Central memory CD8-positive, alpha-beta T cell (primary cell): ENCODE measurements at places on chromosomes 6 and 20.
A peak's percentile ranks its signal among the peaks of the same experiment; 100 is the strongest.

DNA sequence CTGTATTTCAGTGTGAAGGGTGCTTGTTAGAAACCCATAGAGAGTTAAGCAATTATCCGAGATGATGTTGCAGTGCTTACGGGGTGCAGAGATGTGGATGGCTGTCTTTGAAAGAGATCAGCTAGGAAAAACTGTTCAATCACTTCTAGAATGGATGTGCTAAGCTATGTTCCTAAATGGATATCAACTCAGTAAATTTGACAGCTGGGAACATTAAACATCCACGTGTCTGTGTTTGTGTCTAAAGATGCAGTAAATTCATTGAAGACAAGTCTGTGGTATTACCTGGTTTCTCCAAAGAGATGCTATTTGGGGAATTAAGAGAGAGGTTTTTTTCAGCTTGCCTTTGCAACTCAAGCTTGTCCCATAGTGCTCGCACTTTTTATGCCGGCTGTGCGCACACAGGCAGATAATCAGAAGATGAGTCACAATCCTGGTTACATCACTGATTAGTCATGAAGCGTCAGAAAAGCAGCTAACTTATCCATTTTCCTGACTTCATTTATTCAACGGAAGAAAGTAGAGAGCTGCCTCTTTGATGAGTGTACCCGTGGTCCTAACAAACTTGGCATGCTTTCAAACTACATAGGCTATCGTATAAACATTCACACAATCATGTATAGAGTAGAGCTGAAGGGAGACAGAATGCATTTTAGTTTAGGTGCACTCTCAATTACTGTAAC lies 691.7 kb upstream of the SLC35B3 start:
- no peak for DNase-seq

DNA sequence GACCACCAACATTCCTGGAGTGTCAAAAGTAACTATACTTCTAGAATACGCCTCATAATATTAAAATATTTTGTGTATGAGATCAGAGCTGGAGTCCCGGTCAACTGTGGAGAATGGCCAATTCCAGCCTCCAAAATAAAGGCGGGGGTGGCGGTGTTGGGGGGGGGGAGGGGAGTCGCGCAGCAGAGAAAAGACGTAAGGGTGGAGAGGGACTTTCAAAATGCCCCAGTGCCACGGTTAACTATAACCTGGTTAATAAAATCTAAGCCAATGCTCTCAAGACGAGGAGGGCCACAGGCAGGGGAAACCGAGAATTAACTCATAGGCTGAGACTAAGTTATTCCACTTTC lies 1.3 kb downstream of the NUP153 start:
- no peak for DNase-seq

DNA sequence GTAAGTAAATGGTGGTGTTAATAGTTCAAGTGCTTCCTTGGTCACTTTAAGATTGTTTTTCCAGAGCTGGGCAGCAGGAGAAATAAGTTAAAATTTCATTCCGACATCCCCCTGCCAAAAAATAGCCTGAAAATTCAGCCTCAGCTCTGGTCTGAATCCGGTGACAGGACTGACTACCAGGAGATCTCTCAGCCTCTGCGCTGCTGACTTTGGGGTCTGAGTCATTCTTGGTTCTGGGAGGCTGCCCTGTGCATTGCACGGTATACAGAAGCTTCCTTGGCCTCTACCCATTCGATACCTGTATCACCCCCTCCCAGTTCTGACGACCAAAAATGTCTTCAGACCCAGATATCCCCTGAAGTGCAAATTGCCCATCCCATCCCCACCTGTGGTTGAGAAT lies 36.3 kb upstream of the TFAP2C start:
- no peak for DNase-seq

DNA sequence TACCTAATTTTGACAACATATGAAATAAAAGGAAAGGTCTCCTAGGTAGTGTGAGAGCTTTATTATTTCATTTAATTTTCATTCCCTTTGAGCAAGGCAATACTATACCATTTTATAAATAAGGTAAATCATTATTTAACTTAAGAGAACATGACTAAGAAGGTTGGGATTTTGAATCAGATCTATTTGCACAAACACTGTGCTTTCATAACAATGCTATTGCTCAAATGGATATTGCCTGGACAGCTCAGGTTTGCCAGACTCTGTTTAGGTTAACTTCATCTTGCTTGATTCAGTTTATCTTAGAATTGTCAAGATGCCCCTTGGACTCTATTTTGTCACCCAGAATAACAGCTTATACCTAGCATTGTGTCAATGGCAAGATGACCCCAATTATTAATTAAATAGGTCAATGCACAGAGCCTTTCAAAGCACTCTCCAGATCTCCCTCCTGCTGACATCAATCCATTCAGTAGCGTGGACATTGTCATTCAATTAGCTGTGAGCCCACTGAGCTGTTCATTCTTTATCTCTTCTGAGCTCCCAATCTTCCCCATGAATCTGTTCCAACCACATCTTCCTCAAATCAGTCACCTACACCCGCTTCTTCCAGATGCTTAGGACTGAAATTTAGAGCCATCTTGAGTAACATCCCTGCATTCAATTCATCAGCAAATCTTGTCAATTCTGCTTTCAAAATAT lies 42.1 kb upstream of the TMEM30A start:
- DNase-seq, result no peak

GRCh38 chr6:168292826-168293225 lies 26.8 kb downstream of the DACT2 start:
- DNase-seq, result no peak

DNA sequence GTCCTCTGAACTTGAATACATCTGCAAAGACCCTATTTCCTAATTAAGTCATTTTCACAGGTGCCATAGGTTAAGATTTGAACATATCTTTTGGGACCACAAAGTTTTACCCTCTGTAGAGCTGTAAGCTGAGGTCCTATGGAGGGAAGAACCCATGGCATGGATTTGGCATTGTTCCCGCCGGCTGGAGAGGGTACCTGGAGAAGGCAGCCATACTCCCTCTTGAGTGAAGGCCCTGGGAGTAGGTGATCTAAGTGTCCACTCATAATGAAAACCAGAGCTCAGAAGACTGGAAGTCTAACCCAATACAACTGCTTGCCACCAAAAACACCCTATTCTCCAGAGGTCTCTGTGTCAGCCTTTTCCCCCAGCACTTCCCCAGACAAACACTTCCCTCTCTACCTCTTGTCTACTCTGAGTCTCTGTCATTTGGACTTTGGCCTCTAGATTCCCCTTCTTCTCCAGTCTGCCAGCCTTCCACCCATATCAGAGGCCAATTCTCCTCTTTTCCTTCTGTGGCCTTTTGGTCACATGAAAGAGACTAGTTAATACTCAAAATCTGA lies 363.9 kb downstream of the MAFB start:
- no peak for DNase-seq

GRCh38 chr6:114119056-114119455 lies 148.1 kb upstream of the HDAC2 start:
- DNase-seq, result no peak

- peak; percentile 39 for DNase-seq
Observed at GRCh38 chr6:5851261-5851757, 155.4 kb downstream of the NRN1 start.

- no peak for DNase-seq
Observed at GRCh38 chr6:91317247-91317835, 730.5 kb upstream of the MAP3K7 start.

DNA sequence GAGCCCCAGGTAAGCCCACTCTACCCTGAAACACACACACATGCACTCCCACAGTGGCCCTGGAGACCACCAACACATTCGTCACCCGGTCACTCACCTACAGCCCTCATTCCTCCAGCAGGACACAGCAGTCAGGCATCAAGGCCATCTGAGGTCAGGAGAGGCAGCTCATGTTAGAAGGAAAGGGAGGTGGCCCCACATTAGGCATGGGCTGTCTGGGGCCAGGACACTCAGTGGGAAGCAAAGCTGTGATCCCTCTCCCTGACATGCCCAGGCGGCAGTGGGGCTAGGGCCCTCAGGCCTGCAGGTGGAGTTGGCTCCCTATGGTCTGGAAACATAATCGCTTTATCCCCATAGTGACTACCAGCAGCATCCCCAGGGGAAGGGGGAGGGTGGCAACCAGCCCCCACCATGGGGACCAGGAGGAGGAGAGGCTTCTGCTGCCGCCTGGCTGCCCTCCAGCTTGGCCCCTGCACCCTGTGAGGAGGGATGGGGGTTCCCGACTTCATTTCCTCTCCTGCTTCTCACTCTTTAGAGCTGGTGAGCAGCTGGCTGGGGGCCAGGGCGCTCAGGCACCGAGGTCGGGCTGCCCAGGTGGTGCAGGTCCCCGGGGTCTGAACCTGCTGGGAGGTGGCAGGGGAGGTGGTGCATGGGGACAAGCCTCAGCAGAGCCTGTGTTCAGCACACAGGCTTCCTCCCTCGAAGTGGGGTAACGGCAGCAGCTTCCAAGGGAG lies 76.6 kb upstream of the CST7 start:
- no peak for DNase-seq

DNA sequence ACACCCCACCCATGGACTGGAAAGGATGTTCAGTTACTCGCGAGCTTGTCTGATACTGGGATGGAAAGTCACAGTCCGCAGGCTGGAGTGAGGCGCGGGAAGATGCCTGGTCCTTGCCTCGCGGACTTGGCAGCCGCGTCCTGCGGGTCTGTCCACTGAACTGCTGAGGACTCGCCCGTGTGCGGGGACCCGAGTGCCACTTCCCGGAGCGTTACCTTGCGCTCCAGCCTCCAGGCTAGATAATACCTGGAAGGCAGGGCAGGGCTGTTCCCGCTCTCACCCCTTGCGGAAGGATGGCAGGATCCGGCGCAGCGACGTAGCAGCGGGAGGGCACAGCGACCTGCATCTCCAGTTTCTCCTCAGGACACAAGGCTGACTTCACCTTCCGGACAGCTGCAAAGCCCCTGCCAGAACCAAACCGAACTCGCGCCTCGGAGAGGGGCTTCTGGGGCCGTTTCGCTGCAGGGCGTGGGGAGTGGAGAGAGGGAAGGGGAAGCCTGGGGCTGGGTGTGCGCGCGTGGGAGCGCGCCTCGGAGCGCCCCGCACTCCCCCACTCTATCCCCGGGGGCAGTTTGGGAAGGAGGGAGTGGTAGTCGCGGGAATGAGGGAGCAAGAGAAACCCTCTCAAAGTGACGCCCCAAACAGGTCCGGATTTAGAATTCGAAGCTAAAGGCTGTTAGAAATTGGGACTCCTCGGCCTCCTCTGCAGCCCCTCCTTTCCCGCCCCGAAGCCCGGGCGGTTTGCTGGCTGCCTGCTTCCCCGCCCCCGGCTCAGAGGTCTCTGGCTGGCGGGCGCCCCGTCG lies at the start of gene KCNQ5:
TSS of gene KCNQ5 (plus strand) at position 774 of the 803 bp plus-strand sequence.
- no peak for DNase-seq

- DNase-seq, result no peak
Observed at GRCh38 chr20:21424846-21425245, 27.5 kb upstream of the NKX2-4 start.

DNA sequence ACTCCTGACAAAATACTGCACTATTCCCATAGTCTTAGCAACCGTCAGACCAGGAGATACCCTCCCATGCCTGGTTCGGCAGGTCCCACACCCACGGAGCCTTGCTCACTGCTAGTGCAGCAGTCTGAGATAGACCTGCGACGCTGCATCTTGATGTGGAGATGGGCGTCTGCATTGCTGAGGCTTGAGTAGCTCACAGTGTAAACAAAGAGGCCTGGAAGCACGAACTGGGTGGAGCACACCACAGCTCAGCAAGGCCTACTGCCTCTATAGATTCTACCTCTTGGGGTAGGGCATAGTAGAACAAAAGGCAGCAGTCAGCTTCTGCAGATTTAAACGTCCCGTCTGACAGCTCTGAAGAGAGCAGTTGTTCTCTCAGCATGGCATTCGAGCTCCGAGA lies 25.4 kb downstream of the TMEM244 start:
- DNase-seq, result no peak
